ENCODE measurements at places on chromosomes 5 and 9.

GRCh38 chr9:38066914-38067858 lies 1.8 kb downstream of the SHB start:
- peak; percentile 12 for DNase-seq

- DNase-seq: peak; percentile 67
These were observed 71.9 kb downstream of the MVB12B start for GRCh38 chr9:126398403-126399058.

DNA sequence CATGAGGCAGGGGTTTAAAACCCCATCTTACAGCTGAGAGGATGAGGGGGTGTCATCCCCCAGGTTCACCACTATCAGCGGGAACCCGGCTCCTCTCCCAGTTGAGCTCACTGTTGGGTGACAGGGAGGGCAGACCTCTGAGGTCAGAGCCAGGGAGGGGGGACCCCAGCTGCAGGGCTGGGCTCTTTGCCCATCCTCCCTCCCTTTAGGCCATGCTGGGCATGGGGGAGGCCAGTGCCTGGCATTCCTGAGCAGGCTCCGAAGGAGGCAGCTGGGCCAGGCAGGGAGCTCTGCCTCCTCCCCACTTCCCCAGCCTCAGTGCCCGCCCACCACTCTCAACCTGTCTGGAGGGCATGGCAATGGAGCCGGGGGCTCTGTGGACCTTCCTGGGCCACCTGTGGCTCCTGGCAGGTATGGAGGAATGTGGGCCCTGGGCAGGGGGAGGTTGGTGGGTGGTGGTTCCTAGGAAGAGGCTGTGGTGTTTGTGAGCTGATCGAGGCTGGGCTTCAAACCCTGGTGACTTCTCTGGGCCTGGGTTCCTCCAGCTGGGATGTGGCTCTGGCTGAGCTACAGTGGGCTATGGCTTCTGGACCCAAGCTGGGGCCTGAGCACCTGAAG lies 12.6 kb downstream of the CRB2 start:
- DNase-seq: no peak

DNA sequence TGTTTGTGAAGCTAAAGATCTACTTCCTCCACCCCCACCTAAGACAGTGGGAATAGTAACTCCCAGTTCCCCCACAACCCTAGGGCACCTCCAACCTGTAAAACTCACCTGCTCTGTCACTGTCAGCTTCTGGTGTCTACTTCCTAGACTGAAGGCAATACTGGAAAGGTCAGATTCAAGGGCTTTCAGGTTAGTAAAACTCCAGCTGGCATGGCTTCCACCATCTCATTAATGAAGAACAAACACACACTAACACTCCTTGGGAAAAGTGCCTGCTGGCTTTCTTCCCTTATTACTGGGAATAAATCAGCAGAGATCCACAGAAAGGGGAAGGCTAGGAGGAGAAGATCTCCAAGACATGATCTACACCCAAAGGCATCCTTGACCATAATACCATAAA lies 109.9 kb downstream of the TMEM174 start:
- no peak for DNase-seq

- no peak for DNase-seq
These were observed 91.3 kb downstream of the MAT2B start for GRCh38 chr5:163596608-163597315.

DNA sequence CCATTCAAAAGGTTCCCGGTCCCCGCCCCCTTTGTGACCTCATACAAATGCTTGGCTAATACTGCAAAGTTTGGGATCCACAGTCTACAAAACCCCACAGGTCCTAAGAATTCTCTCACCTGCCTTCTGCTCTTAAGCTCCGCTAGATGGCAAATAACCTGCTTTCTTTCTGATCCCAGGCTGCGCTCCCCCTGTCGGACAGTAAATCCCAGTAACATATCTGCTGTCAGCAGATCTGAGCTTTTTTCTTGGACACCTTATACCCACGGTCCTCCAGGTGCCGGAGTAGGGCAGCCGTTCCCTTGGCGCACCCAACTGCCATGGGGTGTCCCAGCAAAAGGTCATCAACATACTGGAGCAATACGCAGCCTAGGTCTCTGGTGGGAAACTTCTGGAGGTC lies 39.0 kb upstream of the PPP1R26 start:
- DNase-seq: no peak

- peak; percentile 95 for DNase-seq
These were observed at the start of gene ERMP1 for GRCh38 chr9:5832538-5833529. Gene ERMP1, minus strand, starts transcription at chr9:5833117. Its CDS starts 90 bp downstream, at chr9:5833027.

DNA sequence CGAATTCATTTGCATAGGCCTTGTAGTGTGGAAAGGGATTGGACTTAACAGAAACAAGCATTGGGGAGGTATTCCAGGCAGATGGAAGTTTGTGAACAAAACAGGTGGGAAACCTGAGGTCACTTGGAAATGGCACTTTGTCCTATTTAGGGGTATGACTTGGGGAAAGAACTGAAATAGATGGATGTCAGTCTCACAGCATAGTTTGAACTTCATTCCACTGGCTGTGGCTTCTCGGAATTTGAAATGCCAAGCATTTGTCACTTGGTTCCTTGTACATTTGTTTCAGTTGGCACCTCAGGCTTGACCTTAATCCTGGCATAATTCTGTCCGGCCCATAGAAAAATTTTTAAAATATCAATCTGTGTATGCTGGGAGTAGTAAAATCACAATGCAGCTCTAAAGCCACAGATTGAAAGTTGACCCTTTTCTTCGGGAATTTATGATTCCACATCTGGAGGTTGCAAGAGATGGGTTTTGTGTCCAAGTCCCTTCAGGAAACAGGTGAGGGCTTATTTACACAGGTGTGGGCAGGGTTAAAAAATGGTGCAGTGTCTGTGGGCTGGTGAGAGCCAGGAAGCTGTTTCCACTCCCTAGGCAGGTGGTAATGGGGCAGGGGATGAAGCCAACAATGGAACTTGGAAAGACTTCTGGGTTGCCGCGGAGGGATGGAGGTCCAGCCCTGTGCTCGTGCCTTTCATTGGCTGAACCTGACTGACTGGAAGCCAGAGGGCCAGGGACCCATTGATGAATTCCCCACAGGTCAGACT lies 39.2 kb upstream of the PDE8B start:
- no peak for DNase-seq

GRCh38 chr5:163770625-163771024 lies 265.2 kb downstream of the MAT2B start:
- no peak for DNase-seq

DNA sequence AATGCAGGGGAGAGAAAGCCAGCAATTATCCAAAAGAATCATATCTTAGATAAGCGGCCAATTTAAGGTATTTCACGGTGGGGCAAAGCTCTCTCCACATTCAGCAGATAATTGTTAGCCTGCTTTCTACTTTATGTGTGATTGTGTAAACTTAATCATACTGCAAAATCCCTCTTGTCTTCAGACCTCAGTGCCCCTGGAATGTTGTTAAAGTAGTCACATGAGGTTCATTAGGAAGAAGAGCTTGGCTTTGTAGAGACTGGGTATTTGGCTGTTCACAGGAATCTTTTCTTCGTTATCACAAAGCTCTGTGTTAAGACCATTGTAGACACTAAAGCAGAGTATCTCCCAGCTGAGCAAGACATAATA lies 127.0 kb downstream of the RFK start:
- DNase-seq: no peak

- no peak for DNase-seq
These were observed 28.4 kb downstream of the FBXW11 start for GRCh38 chr5:171978016-171978415.

DNA sequence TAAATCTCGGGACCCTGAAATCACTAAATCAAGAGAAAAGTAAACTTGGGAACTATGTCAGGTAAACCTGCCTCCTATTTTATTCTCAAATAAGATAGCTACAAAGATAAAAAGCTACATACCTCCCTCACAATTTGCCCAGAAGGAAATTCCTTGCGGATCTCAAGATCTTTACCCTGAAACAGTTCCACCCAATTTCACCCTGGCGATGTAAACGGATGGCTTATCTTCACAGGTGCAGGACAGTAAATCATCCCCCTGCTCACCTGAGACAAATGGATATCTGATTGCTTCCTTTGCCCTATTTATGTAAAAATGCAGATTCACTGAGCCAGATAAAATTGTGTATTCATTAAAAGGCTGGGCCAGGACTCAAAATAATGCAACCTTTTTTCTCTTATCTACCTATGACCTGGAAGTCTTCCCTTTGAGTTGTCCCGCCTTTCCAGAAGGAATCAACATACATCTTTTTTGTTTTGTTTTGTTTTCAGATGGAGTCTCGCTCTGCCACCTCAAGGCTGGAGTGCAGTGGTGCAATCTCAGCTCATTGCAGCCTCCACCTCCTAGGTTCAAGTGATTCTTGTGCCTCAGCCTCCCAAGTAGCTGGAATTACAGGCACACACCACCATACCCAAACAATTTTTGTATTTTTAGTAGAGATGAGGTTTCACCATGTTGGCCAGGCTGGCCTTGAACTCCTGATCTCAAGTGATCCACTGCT lies 13.8 kb downstream of the TMEM267 start:
- DNase-seq: no peak

DNA sequence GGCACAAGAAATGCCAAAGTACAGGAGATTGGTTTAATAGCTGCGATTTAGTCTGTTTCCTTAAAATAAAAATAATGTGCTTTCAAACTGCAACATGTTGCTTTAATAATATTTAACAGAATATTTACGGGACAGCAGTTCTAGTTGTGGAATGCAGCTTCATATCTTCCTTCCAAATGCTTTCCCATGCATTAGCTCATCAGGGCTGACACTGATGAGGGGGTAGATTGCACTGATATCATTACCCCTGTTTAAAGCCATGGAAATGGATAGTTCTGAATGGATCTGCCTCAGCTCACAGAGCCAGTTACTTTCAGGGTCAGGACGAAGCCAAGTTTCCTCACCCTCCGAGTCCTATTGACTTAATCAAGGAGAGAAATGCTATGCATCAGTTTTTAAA lies 93.2 kb upstream of the OSMR start:
- DNase-seq: no peak

DNA sequence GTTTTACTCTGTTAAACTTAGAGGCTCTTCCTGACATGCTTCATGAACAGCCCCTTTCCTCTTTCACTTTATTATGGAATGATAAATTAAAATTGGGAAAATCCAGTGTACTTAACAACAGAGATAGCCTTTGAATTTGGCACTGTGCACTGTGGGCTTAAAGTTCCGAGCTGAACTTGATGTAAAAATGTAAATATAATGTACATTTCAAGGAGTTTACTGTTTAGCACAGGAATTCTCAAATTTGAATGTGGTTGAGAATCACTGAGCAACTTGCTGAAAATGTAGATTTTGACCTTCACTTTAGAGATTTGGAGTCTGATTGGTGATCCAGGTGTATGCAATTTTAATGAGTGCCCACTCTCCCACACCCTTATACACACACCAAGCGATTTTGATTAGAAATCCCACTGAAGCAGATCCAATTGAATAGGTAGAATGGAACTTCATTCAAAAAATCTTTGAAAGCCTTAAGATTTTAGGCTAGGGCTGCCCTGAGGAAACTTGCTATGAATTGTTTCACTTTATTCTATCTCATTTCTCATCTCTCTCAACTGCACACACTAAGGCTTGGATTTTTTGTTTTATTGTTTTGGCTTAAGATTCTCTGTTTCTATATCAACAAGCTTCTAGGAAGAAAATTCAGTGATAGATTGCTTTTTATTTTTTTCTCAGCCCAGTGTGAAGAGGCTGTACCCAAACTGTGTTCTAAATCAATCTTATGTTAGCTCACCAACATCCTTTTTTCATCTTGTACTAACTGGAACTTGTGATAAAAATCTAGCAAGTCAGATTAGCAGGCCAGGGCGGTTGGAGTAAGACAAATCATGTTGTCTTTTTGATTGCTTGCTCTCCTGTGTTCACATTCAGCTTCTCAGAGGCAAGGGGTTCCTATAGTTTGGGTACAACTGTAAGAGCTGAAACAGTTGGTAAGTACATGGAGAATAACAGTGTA lies 22.9 kb downstream of the NUDT12 start:
- no peak for DNase-seq

GRCh38 chr5:96751203-96752169 lies 56.3 kb downstream of the ERAP1 start:
- DNase-seq: no peak

DNA sequence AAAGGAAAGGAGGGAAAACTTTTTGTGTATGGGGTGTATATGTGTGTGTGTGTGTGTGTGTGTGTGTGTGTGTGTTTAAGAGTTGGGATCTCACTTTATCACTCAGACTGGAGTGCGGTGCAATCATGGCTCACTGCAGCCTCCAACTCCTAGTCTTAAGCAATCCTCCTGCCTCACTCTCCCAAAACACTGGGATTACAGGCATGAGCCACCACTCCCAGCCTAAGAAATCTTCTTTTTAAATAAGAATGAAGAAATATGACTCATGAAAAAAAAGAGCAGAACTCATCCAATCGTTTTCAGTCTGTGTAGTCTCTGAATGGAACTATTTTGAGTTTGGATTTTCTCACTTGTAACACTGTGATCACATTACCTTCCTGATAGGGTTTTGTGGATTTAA lies 601.5 kb downstream of the ACTL7B start:
- no peak for DNase-seq

DNA sequence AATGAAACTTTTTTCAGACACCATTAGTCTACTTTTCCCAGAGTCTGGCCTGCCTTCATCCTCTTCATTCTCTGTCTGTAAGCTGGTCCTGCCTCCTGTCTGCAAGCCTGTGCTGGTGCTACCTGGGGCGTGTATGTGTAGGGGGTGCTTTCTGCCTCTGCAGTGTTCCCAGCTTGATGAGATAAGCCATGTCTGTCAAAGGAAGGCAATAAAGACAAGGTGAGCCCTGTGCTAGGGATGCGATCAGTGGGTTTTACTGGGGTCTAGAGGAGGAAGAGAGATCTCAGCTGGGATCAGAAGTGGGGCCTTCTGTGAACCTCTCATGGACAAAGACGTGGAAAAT lies 78.0 kb upstream of the TGFBR1 start:
- no peak for DNase-seq

- no peak for DNase-seq
These were observed 42.1 kb downstream of the UBQLN1 start for GRCh38 chr9:83665580-83666200.

GRCh38 chr5:115725522-115725921 lies 90.9 kb downstream of the CDO1 start:
- no peak for DNase-seq

DNA sequence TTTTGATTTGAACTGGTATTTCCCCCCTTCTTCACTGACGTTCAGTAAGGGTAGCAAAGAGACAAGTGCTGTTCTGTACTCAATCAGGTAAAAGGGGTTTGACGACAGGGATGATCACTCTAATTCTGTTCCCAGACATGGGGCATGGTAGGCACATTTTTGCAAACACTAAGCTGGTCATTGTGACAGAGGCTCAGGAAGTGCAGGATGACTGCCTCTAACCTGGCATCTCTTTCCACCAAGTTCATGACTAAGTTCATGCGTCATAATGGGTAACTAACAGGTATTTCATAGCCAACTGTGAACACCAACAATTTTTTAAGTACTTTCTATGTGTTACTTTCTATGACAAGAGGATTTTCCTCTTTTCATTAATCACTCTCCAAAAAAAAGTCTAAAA lies 166.5 kb downstream of the MAPKAP1 start:
- DNase-seq: no peak

DNA sequence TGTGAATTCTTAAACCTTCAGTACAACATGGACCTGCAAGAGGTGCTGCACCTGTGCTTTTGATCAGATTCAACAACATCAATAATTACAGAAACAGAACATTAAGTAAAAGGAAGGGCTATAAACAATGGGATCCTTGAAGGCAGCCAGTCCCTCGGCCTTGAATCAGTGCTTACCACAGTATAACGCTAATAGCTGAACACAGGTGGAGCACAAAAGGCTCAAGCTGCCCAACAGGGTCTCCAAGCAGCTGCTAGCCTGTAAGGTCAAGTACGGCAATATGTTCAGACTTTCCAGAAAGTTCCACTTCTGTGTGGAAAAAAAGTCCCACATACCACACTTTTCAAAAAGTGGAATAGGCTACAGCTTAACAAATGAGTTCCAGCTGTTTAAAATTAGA lies 61.9 kb upstream of the ITGA1 start:
- DNase-seq: no peak

- DNase-seq: no peak
These were observed 31.7 kb upstream of the SCAMP1 start for GRCh38 chr5:78328585-78329173.

All from CD4-positive, alpha-beta T cell (primary cell).